ENCODE measurements at places on chromosomes 3 and 15.

DNA sequence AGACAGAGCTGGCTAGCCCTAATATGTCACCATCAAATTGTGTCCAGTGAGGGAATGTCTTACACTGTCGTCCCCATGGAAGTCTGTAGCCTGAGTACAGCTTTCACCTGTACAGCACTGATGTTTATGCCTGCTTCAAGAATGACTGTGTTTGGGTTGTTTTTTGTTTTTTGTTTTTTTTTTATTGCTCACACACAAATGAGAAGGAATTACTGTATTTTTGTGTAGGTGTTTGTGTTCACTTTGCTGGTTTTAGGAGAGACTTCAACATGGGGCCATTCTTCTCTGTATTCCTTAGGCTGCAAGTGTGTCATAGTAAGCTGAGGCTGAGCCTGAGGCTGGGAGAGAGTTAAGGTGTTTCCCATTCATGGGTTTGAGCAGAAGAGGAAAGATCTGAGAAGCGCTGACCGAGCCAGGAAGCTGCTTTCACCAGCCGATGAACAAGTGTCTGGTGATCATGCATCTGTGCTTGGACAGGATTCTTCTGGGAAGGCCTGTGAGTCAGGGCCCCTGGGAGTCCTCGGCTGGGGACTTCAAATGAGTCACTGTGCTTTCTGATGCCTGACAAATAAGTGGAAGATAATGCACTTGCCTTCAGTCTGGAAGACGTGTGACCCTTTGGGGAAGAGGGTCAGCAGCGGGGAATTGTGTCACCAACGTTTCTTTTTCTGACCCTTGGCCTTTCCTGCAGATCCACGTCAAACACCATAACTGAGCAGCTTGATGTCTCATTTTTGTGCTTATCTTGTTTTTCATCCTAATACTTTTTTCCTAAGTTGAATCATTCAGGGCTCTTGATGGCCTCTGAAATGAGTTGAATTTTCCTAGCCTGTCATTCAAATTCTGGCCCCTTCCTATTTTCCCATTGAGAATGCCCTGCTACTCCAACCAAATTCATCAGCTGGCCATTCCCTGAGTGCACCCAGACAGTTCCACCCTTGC is 36.7 kb upstream of the ZBTB38 start:
- DNase-seq = peak; percentile 96

GRCh38 chr3:134236505-134237170 is 14.0 kb downstream of the RYK start:
- DNase-seq = no peak

- DNase-seq = no peak
These were observed 30.2 kb downstream of the EIF4E3 start for GRCh38 chr3:71695000-71695482.

- DNase-seq = no peak
These were observed 17.4 kb upstream of the PARP6 start for GRCh38 chr15:72289597-72290325.

GRCh38 chr15:91264651-91265351 is 164.7 kb downstream of the SV2B start:
- DNase-seq = no peak

All from fibroblast of skin of right quadriceps (primary cell).